ENCODE measurements at places on chromosomes 4 and X.

DNA sequence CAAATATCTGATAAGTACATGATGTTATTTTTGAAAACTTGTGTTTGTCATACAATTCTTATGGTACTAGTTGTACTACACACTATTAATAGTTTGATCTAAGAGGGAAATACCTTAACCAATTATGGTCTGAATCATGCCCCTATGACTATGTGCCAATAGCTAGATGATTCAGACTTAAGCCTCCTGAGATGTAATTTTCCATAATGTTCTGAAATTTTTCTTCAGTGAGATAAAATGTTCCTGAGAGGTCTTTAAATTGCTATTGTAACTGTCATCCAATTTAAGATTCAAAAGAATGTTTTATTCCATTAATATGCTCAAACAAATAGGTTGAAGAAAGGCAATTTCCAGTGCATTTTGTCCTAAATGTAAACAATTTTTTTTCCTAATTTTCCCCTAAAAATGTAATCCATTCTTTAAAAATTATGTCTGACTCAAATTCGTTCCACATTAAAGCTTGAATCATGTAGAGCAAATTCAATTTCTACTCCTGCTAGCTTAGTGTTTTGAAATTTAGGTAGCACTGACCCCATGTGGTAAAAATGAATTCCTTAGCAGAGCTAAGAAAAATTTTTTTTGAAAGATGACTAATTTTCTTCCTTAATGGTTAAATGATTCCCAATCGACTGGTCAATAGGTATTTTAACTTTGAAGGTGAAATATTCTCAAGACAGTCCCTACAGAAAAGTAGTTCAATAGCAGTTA lies 49.1 kb downstream of the APOOL start:
- DNase-seq: no peak

DNA sequence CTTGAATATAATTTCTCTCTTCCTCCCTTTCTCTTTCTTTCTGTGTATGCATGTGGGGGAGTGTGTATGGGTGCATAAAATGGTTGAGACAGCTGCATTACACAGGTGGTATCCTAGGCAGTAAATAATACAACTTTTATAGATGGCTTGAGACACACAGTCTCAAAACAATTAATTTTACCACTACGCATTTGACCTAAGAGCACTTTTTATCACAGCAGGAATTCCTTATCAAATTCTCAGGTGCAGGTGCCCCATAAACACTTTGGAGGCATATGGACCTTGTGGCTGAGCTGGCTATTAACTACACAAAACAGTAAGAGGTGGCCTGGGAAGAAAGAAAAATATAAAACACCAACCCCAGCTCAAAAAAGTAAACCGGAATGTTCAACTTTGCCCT lies 91.3 kb downstream of the RASGEF1B start:
- DNase-seq: no peak

GRCh38 chr4:112370466-112370865 lies 73.3 kb downstream of the ALPK1 start:
- DNase-seq: no peak

DNA sequence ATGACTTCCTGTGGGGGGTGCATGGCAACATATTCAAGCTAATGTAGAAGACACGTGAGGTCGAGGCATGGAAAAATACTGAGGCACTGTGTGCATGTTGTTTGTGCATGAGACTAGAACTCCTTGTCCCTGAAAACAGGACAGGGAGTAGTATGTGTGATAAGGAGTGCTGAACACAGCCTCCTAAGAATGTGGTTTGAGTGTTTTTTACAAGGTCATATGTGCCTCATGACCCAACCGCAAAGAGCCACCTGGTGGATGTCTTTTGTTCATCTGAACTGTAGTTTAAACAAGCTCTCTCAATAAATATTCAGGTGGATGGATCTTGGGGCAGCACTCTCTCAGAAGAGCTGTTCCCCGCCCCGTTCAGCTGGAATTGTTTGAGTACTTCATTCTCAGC lies 226.6 kb downstream of the NLGN4X start:
- DNase-seq: no peak

DNA sequence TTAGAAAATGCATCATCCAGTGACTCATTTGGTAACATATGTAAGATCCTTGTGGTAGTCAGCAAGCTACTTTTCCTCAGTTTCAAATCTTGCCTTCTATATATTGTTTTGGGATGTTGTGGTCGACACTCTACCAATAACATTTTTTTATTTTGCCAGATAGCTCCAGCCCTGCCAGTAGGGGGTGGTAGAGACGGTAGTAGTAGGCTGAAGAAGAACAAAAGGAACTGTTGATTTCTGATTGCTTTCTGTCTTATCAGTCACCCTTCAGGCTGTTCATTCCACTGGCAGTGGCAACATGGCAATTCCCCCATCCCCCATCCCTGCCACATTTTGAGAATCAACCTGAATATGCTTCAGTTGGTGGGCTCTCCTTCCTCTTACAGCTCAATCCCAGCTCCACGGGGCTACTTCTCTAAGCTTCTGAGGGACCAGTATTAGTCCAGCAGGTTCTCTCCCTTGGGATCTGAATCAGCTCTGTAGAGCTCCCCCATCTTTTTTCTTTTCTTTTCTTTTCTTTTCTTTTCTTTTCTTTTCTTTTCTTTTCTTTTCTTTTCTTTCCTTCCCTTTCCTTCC lies 171.5 kb upstream of the VEGFC start:
- peak; percentile 2 for DNase-seq

GRCh38 chr4:83850435-83850834 lies 314.5 kb downstream of the GPAT3 start:
- no peak for DNase-seq

- DNase-seq: no peak
These were observed 266.0 kb downstream of the PAPSS1 start for GRCh38 chr4:107453987-107454386.

DNA sequence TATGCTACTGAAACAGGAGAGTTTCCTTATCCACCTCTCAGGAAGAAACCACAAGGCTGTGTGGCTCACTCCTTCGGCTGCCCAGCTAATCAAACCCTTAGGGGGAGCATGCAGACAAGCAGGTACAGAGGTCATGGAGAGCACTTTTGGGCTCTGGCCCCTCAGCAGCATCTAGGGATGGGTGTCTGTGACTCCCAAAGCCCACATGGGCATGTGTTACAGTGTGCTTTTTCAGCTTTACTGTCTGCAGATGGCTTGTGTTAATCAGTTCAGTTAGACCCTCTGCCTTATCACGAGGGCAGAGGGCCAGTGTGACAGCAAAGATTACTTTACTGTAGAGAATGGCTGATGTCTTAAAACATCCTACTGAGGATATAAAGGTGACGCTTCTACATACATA lies 447.4 kb downstream of the PCDH10 start:
- no peak for DNase-seq

DNA sequence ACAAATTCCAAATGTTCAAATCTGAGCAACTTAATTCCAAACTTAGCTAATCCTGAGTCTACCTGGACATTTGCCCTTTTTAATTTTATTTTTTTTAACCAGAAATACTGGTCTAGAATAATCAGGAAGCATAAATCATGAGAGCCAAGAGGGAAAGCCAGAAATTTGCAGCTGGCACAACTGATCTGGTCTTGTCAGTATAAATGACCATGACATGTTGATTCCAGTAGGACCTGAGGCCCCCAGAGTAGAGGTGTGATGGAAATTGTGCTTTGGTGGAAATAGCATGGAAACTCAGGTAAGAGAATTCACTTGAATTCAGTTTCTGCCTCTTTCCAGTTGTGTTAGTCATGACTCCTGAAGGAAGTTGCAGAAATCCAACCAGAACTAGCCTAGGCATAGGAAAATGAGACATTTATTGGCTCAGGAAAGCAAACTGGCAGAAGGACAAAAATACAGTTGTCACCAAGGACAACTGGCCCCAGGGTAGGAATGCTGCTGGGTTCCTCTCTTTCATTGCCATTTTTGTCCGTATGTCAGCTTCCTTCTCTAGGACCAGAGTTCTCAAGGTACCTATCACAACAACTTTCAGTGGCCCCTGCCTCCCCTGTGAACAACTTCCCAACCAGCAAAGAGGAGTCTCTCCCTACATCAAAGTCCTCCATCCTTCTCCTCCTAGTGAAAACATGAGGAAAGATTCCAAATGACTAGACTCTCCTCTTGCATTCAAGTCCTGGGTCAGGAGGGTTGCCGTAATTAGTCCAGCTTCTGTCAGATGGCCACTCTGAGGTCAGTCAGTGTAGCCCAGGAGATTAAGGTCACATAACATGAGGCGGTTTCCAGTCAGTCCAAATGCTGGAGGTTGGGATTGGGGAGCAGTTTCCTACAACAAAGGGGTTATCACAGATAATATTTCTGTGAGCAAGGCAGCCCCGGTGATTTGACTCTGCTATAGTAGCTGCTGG lies 29.3 kb upstream of the MYOZ2 start:
- peak; percentile 76 for DNase-seq

DNA sequence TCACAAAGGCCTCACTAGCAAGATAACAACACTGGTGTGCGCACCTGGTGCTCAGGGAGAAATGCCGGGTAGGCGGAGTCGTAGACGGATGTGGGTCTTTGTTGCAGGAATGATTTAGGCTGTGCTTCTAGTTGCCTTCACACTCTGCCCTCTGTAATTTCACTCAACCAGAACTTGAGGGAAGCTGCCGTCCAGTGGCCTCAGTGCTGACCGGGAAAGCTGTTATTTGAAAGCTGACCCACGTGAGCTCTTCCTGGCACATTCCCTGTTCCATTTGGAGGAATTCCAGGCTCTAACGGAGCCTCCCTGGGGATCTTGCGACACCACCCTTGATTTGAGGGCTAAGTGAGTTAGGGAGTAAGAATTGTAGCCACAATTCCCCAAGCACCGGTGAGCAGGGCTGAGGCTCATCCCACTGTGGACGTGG lies 15.9 kb downstream of the SH3TC1 start:
- DNase-seq: no peak

GRCh38 chrX:131063613-131064012 lies 5.5 kb downstream of the ARHGAP36 start:
- no peak for DNase-seq

DNA sequence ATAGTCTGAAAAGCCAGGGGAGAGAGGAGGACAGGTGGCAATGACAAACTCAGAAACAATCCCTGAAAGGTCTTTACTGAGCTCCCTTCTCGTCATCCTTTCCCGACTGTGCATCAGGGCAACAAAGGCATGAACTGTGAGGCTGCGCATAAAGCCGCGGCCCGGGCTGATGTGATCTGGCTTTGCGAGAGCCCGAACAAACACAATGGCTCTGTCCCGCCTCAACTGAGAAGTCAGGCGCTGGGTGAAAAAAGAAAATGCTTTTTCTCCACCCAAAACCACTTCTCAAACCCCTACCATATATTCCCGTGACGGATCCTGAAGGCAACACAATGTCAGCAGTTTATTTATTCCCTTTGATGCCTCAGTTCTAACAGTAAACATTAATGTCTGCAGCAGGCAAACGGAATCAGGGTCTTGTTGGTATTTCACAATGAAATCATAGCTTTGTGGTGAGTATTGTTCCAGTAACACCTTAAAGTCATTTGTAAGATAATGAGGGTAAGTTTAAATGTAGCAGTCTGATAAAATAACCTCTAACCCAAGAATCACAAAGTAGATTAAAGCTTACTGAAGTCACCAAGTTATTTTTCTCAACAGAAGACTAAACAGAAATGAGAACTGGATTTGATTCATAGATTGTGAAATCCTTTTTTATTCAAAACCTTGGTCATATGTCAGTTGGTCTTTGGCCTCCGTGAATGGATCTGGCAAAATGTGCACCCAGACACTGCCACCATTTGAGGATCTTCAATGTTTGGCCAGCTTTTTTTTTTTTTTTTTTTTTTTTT lies 67.4 kb downstream of the APBB2 start:
- no peak for DNase-seq

GRCh38 chr4:26071688-26072087 lies 157.7 kb downstream of the SMIM20 start:
- no peak for DNase-seq

- no peak for DNase-seq
These were observed 34.3 kb downstream of the ZNF330 start for GRCh38 chr4:141255016-141255415.

DNA sequence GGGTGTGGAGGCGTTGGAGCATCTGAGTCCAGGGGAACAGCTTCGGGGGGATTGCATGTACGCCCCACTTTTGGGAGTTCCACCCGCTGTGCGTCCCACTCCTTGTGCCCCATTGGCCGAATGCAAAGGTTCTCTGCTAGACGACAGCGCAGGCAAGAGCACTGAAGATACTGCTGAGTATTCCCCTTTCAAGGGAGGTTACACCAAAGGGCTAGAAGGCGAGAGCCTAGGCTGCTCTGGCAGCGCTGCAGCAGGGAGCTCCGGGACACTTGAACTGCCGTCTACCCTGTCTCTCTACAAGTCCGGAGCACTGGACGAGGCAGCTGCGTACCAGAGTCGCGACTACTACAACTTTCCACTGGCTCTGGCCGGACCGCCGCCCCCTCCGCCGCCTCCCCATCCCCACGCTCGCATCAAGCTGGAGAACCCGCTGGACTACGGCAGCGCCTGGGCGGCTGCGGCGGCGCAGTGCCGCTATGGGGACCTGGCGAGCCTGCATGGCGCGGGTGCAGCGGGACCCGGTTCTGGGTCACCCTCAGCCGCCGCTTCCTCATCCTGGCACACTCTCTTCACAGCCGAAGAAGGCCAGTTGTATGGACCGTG lies 2.2 kb downstream of the AR start:
- DNase-seq: peak; percentile 20

DNA sequence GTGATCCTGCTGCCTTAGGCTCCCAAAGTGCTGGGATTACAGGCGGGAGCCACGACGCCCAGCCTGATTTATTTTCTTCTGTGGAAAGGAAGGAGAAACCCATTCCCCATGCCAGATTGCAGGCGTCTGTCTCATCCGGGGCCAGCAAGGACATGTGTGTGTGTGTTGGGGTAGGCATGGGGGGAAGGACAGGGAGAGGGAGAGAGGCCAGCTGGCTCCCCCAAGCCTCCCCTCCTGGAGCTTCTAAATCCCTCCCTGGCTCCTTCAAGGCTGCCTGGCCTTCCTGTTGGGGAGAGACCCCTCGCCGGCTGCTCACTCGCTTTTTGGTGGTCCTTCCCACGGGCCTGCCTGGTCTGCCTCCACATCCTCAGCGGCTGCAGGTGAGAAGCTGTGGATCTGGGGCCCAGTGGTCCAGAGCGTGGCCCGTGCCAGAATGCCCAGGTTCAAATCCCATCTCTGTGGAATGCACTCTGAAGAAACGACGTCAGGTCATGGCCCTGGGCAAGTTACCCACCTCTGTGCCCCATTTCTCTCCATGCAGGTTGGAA lies 1.3 kb upstream of the PLXNB3 start:
- DNase-seq: no peak

GRCh38 chr4:74376888-74377483 lies 12.0 kb downstream of the EREG start:
- peak; percentile 24 for DNase-seq

GRCh38 chr4:120616-121015 lies 3.7 kb upstream of the ZNF718 start:
- no peak for DNase-seq

DNA sequence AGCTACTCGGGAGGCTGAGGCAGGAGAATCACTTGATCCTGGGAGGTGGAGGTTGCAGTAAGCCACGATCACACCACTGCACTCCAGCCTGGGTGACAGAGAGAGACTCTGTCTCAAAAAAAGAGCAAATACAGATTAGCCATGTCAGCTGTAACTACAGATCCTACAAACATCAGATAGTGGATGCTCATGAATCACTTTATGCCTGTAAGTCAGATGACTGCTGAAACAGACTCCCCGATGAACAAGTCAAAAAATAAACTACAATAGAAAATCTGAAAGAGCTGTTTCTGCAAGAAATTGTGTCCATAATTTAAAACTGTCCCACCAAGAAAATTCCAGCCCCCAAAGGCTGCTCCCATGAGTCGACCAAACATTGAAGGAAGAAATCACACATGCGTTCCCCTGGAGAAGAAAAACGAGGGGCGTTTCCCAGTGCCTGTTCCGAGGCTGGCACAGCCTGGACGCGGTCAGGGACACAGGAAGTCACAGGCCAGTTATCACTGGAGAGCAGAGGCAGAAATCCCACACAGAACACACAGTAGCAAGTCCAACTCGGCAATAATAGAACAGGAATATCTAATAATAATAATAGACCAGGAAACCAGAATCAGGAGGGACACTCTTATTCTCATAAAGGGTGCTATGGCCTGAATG lies 30.0 kb upstream of the GTPBP6 start:
- no peak for DNase-seq
